ENCODE measurements at places on chromosomes 1 and 21.

GRCh38 chr21:20875742-20876141 is 122.5 kb upstream of the NCAM2 start:
- DNase-seq, result no peak

DNA sequence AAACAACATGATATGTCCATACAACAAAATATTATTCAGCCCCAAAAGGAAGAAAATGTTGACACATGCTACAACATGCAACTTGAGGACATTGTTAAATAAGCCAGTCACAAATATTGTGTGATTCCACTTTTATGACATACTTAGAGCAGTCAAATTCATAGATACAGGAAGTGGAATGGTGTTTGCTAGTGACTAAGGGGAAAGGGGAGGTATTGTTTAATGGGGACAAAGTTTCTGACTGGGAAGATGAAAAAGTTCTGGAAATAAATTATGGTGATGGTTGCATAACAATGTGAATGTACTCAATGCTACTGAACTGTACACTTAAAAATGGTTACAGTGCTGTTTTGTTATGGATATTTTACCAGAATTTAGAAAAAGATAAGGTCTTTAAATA is 77.7 kb downstream of the RHOU start:
- DNase-seq, result no peak

GRCh38 chr1:154760469-154760933 is 109.6 kb downstream of the KCNN3 start:
- no peak for DNase-seq

GRCh38 chr1:218495931-218496330 is 150.8 kb downstream of the TGFB2 start:
- DNase-seq, result no peak

- DNase-seq, result no peak
Observed at GRCh38 chr1:55781944-55782482, 566.8 kb upstream of the USP24 start.

DNA sequence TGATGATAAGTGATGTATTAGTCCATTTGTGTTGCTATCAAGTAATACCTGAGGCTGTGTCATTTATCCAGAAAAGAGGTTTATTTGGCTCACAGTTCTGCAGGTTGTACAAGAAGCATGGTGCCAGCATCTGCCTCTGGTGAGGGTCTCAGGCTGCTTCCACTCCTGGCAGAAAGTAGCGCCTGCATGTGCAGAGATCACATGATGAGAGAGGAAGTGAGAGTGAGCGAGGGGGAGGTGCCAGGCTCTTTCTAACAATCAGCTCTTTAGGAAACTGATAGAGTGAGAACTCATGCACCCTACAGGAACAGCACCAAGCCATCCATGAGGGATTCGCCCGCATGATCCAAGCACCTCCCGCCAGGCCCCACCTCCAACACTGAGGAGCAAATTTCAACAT is 2.2 kb upstream of the FHAD1 start:
- DNase-seq, result no peak

DNA sequence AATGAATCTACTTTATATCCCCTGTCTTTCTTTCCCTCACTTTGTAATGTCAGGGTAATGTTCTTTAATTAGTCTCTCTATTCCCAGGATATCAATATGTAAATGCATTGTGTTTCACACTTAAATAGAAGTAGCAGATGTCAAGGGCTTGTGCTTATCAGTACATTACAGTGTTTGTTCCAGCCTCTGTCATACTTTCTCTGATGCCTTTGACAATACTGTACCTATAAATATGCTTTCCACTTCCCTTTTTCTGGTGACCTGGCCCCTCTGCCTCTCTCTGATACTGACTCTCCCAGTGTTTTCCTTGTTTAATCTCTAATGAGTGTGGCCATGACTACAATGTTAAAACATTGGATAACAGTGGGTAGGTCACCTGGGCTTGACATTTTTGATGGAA is 862.0 kb upstream of the NEGR1 start:
- no peak for DNase-seq

DNA sequence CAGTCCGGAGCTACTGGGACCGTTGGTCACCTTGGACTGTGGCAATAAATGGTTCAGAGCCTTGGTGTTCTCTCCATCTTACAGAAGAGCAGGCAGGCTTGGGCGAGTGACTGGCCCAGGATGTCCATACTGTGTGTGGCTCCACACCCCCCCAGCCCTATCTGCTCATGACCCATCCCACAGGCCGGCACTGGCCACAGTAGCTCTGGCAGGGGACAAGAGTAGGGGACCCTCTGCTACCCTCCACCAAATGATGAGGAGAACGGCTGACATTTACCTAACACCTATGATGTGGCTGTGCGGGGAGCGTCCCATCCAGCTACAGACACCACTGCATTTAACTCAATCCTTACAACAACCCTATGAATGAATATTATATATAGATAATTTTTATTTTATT is 13.3 kb downstream of the LDLRAD2 start:
- no peak for DNase-seq

DNA sequence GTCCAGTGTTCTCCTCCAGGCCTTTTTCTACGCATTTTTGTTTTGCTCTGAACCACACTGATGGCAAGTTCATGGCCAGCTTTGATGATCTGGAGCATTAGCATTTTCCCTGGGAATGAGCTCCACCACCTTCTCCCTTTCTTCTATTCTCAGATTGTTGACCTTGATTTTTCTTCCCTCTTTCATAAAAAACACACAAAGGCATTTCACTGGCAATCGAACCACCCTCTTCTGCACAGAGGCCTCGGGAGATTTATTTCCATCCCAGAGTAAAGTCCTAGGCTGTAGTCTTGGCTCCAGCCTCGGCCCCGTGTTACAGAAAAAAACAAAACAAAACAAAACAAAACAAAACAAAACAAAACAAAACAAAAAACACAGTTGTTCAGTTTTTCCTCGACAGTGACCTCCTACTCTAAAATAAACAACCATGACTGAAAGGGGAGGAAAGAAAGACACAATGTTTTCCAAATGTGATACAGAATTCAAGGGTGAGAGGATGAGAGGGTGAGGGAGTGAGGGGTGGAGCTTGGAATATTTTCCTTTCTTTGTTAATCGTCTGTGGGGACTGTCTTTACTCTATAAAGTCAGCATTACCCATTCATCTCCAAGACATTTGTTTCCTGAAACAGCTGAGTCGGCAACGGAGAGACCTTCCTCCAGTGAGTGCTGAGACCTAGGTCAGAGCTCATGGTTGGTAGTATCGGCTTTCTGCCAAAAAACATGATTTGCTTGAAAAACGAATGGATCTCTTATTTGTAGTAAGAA is 29.8 kb upstream of the RNF186 start:
- no peak for DNase-seq

GRCh38 chr1:40740039-40740996 is 43.3 kb upstream of the KCNQ4 start:
- DNase-seq, result no peak

DNA sequence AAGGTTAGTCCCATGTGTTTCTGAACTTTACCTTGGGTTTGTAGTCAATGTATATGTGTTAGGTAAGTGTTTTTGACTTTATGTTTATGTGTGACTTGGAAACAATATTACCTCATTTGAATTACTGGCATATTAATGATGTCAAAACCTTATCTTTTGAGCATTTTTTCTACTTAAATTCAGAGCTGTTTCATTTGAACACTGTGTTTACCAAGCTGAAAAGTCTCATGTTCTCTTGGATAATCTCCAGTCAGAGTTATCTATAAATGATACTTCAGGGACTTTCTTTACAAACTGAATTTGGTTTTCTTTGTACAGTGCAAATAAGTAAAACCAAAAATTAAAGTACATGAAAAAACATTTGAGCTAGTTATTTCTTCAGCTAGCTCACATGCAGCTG is 30.0 kb downstream of the ADAMTS1 start:
- no peak for DNase-seq

DNA sequence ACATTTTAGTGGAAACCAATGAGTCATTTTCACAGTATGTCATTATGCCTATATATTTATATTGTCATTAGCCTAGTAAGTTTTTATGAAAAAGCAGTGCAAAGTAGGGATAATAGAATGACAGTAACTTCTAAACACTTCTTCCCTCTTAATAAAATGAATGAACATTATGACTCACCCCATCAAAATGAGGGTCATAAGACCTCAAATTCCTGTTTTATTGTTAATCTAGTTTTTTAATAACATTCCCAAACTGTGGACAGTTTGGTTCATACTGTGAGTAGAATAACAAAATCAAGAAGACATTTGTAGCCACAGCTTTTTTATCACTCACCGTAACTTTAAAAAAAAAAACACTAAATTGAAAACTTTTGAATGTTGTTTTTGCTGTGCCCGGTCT is 160.5 kb downstream of the LRRC40 start:
- no peak for DNase-seq

DNA sequence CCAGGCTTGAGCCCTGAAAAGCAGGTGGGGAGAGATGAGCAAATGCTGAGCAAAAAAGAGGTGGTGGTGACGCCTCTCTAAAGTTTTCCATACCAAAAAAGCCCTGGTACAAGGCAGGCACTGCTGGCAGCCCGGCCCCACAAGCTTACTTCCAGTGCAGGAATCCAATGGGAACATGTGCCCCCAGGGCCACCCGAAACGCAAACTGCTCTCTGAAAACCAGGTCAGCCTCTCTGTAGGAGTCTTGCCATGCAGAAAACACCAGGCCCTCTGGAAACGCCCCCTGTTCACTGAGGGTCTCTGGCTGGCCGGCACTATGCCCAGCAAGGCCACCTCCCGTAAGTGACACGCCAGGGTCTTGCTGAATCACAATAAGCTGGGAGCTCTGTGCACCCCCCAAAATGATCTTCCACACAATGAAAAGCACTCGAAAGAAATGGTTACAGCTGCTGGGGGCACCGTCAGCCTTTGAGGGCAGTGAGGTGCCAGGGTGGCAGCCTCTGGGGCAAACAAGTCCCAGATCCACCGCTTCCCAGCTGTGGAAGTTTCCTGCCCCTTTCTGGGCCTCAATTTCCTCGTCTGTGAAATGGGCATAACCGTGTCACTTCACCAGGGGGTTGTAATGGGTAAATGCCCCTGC is 170.5 kb downstream of the TOMM20 start:
- DNase-seq, result no peak

DNA sequence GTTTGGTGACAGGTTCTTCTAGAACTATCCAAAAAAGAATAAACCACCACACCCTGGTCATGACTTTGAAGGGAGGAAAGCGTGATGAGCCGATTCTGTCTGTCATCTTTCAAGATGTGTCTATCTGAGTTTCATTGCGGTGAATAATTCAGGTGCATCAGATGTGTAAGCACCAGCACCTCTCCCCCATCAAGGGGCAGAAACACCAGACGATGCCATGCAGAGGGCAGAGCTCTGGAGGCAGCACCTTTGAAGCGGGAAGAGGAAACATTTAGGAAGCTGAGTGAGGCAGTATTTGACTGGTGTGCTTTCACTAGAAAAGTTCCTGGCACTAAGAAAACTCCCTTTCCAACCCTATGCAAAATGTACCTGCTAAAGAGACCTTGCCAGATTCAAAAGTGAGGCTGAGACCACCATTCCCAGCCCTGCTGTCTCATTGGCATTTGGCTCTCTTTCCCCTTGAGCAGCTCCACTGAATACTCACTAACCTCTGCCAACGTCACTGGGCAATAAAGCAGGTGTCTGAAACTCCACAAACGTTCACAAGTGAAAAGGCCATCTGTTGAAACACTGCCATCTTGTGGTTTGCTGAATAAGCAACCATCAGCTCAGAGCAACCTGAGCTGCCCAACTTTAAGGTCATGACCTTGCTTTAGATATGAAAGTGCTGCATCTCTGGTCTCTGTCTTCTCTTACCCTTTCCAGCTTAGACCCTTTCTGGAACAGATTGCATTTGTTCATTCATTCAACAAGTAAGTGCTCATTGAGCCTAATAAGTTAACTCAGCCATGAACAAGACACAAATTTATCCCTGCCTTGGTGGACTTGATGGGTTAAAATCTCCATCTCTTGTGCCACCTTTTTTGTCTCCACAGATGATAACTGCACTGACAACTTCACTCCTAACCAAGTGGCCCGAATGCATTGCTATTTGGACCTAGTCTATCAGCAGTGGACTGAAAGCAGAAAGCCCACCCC is 228.6 kb downstream of the PAPPA2 start:
- no peak for DNase-seq

GRCh38 chr1:28115267-28115666 is 26.9 kb upstream of the EYA3 start:
- DNase-seq, result no peak

DNA sequence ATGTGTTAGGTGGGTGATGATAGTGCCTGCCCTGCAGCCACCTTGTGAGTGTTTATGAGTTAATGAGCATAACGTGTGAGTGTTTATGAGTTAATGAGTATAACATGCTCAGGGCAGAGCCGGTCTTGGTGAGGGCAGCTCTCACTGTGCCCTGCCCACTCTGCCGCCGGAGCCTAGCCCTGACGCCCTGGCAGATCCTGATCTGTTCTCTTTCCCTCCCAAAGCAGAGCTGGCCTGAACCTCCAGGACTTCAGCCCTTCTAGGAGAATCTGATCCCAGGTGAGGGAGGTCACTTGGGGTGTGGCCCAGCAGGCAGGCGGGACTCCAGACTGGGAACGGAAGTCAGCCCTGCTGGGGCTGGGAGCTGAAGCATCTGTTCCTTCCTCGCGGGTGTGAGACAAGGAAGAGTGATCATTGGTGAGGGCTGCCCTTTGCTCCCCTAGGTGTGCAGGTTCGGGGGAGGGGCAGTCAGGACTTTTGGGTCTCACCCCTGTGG is 5.7 kb downstream of the FBLIM1 start:
- DNase-seq, result no peak

DNA sequence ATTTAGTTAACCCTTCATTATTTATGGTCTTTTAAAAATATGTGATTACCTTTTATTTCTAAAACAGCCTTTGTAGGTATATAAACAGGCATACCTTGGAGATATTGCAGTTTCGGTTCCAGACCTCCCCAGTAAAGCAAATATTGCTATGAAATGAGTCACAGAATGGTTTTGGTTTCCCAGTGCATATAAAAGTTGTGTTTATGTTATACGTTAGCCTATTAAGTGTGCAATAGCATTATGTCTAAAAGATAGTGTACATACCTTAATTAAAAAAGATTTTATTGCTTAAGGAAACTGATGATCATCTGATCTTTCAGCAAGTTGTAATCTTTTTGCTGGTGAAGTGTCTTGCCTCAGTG is 44.1 kb downstream of the XCL2 start:
- DNase-seq, result no peak

DNA sequence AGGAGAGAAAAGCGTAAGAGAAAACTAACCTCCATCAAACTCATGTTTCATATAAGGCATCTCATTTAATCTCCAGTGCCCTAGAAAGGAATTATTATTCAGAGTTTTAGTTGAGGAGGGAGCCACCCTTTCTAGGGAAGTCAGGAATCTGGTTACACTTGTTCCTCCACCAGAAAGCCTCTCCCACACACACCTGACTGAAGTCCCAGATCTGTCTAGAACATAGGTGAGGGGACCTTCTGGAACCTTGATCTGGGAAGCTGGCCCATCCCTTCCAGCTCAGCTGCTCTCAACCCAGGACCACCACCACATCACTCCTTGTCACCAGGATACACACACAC is 1.9 kb upstream of the DENND2D start:
- DNase-seq, result no peak

DNA sequence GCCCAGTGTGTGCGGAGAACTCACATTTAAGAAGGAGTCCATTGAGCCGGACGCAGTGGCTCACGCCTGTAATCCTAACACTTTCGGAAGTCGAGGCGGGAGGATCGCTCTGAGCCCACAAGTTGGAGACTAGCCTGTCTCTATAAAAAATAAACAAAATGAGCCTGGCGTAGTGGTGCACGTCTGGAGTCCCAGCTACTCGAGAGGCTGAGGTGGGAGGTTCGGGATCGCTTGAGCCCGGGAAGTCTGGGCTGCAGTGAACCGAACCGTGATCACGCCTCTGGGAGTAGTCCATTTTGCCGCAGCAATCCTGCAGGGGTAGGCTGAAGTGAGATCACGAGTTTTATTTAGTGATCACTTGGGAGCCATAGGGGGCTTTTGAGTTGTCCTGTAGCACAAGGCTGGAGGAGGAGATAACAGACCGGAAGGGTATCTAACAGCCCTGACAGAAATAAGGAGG is 497 bp upstream of the FUCA1 start:
- no peak for DNase-seq
